ENCODE measurements at places on chromosomes 6 and 20.

GRCh38 chr6:157683707-157684106 lies 139.3 kb upstream of the SNX9 start:
- DNase-seq: no peak

DNA sequence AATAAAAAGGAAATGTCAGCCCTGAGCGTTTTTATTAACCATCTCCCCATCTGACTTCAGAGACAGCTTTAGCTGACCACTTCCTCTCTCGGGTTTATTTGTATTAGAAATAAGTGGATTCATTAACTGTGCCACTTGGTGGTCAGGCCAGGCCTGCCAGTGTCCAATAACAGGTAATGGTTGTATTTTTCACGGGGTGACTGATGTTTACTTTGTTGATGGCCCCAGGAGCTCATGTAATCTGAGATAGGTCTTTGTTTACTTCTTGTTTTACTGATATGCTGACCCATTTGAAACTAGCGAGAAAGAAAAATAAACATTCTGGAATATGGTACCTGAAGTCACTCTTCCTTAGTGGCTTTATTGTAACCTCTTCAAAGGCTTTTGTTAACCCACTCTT lies 504.3 kb upstream of the SLC35B3 start:
- DNase-seq: no peak

GRCh38 chr6:157595768-157596167 lies 214.8 kb downstream of the ZDHHC14 start:
- DNase-seq: peak; percentile 13

GRCh38 chr6:88535306-88535705 lies 369.2 kb upstream of the CNR1 start:
- DNase-seq: no peak

GRCh38 chr6:47098570-47098993 lies 56.5 kb upstream of the ADGRF1 start:
- DNase-seq: no peak

- DNase-seq: no peak
Observed at GRCh38 chr6:11418290-11418905, 119.2 kb upstream of the TMEM170B start.

DNA sequence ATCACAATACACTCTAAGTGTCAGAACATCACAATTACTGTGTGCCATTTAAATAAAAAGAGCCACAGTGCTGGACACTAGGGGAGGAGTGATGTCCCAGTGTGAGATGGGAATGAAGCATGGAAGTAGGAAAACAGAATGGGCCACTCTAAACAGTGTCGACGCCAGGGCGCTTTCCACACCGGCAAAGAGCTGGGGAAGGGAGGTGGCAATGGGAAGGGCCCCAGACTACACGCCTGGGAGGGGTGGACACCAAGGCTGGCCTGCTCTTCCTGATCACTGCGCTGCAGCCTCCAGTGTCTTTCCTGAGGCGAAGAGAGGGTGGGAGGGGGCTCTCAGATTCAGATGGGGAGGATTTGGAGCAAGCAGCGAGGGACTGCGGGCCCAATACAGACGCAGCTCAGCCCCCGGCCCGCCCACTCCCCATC lies 75.9 kb downstream of the ERMARD start:
- DNase-seq: peak; percentile 67

- no peak for DNase-seq
Observed at GRCh38 chr6:113405326-113406047, 451.7 kb upstream of the MARCKS start.

GRCh38 chr20:62616728-62617621 lies 25.3 kb upstream of the SLCO4A1 start:
- peak; percentile 80 for DNase-seq

- no peak for DNase-seq
Observed at GRCh38 chr6:70411542-70412251, 1.6 kb upstream of the FAM135A start.

DNA sequence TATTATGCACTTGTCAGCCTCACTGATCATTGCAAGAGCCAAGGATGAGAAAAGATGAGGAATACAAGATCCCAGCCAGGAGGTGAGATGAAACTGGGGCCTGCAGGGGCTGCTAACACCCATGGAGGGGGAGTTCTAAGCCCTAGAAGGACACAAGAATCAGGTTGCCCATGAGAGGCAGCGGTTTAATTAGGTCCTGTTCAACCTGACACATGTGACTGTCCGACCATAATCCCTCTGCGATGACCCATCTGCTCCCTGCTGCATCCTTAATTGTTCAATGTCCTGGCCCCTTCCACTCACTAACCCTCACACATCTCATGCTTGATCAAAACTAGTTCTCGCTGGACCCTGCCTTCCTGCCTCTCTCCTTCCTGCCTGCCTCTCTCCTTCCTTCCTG lies 52.2 kb upstream of the NNAT start:
- no peak for DNase-seq

GRCh38 chr6:124887872-124888580 lies 74.2 kb upstream of the RNF217 start:
- DNase-seq: no peak

- DNase-seq: no peak
Observed at GRCh38 chr20:37990571-37991151, 42.6 kb downstream of the TTI1 start.

- peak; percentile 88 for DNase-seq
Observed at GRCh38 chr6:170224694-170225660, 65.9 kb downstream of the DLL1 start.

- DNase-seq: no peak
Observed at GRCh38 chr20:20781029-20781428, 68.6 kb upstream of the RALGAPA2 start.

GRCh38 chr6:139591075-139591865 lies 216.8 kb upstream of the CITED2 start:
- no peak for DNase-seq

DNA sequence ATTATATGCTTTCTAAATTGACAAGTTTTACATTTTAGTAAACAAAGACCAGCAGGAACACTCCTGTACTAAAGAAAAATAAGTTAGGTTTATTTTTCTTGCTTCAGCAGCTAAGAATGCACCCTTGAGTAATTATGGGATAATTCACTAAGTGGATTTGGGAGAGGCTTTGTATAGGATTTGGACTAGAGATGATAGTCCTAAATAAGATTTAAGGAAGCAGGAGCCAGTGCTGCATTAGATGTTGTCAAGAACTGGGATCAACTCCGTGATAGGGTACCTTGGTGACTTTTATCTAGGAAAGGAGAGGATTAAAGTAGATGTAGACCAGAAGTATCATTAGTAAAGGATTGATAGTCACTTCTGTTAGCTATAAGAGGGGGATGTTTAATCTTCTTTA lies 4.1 kb upstream of the C6orf141 start:
- no peak for DNase-seq

- DNase-seq: no peak
Observed at GRCh38 chr6:28401172-28401571, 1.6 kb upstream of the ZSCAN12 start.

DNA sequence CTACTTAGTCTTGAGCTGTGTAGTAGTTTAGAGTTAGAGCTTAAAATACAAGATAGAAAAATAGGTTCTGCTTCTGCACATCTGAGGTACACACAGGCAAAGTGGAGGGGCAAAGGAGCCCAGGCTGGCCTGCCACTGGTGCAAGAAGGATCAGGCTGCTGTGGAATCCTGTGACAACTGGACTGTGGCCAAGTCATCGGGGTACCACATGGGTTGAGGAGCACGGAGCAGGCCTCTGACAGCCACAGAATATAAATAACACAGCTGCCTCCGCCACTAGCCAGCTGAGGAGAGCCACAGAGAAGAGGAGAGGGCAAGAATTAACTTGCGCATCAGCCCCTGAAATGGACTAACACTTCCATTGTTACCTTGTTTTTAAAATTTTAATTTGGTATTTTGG lies 206.0 kb upstream of the MARCKS start:
- no peak for DNase-seq

DNA sequence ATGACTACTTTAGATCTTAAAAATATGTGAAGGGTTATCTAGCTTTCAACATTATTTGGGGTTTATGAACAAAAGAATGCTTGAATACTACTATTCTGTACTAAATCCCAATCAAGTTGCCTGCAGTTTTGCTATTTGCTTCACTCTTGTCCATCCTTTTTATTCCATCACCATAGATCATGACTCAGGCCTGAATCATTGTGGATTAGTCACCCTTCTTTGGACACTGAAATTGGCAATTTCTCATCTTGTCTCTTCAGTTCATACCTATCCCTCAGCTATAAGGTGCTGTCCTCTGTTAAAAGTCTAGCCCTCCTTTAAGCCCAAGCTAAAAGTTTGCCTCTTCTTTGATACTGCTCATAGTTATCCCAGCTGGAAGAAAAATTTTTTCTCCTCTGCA lies 199.1 kb downstream of the CENPW start:
- DNase-seq: no peak

DNA sequence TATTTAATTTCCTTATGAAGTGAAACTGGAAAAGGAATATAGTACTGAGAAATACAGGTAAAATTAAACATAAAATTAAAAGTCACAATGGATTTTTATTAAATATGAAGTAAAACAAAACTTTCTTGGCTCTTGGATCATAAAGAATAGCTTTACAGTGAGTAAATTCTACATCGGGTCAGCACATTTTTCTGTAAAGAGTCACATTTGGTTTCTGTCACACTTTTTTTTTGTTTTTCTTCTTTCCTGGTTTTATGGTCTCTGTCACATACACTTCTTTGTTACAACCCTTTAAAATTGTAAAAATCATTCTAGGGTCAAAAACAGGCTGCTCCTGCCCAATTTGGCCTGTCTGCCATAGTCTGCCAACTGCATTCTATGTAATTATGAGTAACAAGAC lies 254.4 kb upstream of the POU3F2 start:
- no peak for DNase-seq

DNA sequence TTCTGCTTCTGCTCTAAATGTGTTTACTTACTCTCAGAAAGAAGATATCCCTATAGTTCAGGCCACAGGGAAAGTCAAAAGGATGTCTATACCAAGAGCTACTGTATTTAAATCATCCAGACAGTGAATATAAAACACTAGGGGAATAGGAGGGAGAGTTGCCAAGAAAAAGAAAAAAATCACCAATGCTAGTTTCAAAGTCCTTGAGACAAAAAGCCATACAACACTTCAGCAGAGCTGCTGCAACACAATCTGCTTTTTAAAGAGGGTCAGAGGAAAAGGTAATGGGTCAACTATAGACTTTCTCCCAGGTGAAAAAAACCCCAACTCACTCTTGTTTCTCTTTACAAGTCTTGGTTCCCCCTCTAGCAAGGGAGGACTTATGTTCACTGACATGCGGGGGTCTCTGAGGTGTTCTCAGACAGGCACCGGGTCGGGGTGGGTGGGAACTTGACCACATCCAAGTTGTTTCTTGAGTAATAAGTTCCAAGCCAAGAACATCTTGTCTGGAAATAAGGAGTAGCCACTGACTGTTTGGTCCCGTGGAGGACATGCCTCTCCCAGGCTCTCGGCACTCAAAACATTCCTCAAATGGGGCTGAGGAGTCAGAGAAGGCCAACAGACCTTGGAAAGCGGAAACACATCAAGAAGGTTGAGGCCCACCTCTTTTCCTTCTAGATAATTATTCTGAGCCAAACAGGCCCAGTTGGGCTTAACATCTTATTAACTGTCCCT lies 47.7 kb downstream of the GJA10 start:
- no peak for DNase-seq

DNA sequence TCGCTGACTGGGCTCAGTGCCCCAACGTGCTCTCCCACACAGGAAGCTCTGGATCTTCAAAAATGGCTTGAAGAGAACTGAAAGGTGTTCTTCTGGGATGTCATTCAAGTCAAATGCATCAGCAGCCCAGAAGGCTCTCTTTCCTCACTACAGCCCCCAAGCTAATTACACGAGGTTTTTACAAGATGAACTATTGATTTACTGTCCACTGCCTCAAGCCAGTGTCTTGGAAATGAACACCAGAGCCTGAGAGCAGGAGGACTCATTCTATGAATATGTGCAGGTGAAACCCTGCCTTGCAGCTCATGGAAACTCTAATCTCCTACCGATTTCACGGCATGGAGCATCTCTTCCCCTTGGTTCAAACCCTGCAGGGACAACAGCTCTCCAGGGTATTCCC lies 98.9 kb upstream of the CST7 start:
- DNase-seq: no peak

GRCh38 chr6:97427648-97428047 lies 144.6 kb upstream of the MMS22L start:
- DNase-seq: no peak

DNA sequence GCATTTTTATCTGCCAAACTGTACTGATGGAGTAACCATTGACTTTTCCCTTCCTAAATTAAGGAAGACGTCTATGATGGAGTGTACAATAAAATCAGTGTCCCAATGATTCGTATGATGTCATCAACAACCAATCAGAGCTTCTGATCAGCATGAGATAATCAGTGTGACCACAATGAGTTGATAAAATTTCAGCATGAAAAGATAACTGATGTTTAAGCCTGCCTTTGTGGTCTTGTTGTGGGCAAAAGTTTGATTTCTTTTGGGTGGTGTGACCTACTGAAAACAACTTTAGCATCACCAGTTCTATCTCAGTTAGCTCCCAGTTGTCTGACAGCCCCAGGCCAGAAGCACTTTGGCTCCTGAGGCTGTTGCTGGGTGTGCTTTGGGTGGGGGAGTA lies 3.3 kb downstream of the PCIF1 start:
- DNase-seq: no peak

GRCh38 chr6:134921276-134921675 lies 28.6 kb downstream of the ALDH8A1 start:
- DNase-seq: no peak

GRCh38 chr6:131255434-131255833 lies 120.2 kb downstream of the AKAP7 start:
- DNase-seq: no peak

- no peak for DNase-seq
Observed at GRCh38 chr6:122184401-122184827, 215.0 kb upstream of the HSF2 start.

GRCh38 chr6:134152767-134153485 lies 100.5 kb upstream of the SLC2A12 start:
- DNase-seq: no peak

GRCh38 chr20:40630713-40631112 lies 58.3 kb downstream of the MAFB start:
- DNase-seq: no peak

DNA sequence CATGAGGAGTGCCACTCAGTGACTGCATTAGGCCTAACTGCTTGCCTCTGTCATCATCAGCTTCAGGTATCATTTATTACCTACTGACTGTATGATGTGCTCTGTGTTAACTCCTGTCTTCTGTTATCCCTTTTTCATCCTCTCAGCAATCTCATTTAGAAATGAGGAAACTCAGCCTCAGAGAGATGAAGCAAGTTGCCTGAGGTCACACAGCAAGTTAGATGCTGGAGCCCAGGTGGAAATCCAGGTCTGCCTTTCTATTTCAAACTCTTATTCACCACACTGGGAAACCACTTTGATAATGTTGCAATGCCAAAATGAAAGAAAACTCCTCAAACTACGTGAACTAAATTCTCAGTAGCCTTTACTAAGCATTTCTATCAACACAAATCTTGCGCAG lies 1.3 kb downstream of the FERMT1 start:
- no peak for DNase-seq

DNA sequence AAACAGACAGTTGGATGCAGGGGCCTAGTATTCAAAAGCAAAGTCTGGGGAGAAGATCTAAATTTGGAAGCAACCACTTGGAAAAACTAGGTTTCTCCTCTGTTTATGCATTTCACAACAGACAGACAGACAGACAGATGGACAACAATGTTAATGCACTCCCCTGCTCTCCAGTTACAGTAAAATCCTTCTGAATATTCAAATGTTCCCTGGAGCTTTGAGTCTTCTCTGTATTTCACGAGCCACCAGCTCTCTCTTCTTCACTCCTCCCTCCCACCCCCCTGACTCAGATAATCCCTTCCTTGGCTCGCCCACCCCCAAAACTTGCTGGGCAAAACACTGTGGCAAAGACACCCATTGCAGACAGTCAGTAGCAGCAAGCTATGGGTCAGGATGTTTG lies 129.3 kb upstream of the TOP1 start:
- DNase-seq: no peak

- DNase-seq: no peak
Observed at GRCh38 chr6:133128191-133128590, 113.0 kb upstream of the EYA4 start.

Data from ELF-1 (cell line).